A549 treated with GW870086 at 1 μM for 4 hours (cell line): ENCODE measurements at places on chromosomes 1 and 21. TPM values are rescaled to one million over a fixed set of nuclear protein-coding genes. Genes with fewer than 3 reads are reported as not detected.

OTUD7B gene
- 8.3 to 12.6 TPM (median 12.3 TPM) in 5 replicates for total RNA-seq

COL8A2 gene
- total RNA-seq = 0.07 to 0.19 TPM (median 0.10 TPM) in 5 replicates

CELA3A gene
- total RNA-seq = not detected in 5 replicates

MROH7 gene
- not detected in 5 replicates for total RNA-seq

PACC1 gene
- total RNA-seq = 16.8 to 21.5 TPM (median 18.0 TPM) in 5 replicates

C4BPA gene
- 0.46 to 0.77 TPM (median 0.54 TPM) in 5 replicates for total RNA-seq

OR2T2 gene
- not detected in 5 replicates for total RNA-seq

ZNF683 gene
- total RNA-seq = not detected in 5 replicates

GSTM1 gene
- total RNA-seq = not detected in 5 replicates

ANXA9 gene
- total RNA-seq = 0.71 to 1.3 TPM (median 0.99 TPM) in 5 replicates

MIXL1 gene
- not detected in 5 replicates for total RNA-seq

OPRD1 gene
- total RNA-seq = 0.02 TPM in 3 of 5 replicates, not detected in the others

C1orf210 gene
- total RNA-seq = not detected in 5 replicates

TENT5C gene
- total RNA-seq = 0.03 to 0.16 TPM (median 0.07 TPM) in 5 replicates

CGN gene
- 2.6 to 3.3 TPM (median 2.9 TPM) in 5 replicates for total RNA-seq

SH3BGR gene
- total RNA-seq = 0.46 to 1.3 TPM (median 0.60 TPM) in 5 replicates

CIART gene
- 0.97 to 2.4 TPM (median 1.3 TPM) in 5 replicates for total RNA-seq

MORC3 gene
- total RNA-seq = 4.5 to 9.8 TPM (median 6.8 TPM) in 5 replicates

TTC24 gene
- total RNA-seq = not detected in 5 replicates

KCNQ4 gene
- 0.21 to 0.43 TPM (median 0.29 TPM) in 5 replicates for total RNA-seq

CXADR gene
- total RNA-seq = 8.4 to 12.1 TPM (median 10.9 TPM) in 5 replicates

RAD54L gene
- 9.5 to 12.4 TPM (median 10.4 TPM) in 5 replicates for total RNA-seq

TPM3 gene
- 456 to 556 TPM (median 481 TPM) in 5 replicates for total RNA-seq

CRABP2 gene
- total RNA-seq = 7.8 to 14.9 TPM (median 8.6 TPM) in 5 replicates

RCSD1 gene
- total RNA-seq = 0.06 to 0.14 TPM in 2 of 5 replicates, not detected in the others

FNDC10 gene
- 5.4 to 8.5 TPM (median 8.1 TPM) in 5 replicates for total RNA-seq

SELP gene
- not detected in 5 replicates for total RNA-seq

IL19 gene
- not detected in 5 replicates for total RNA-seq

ADAMTSL4 gene
- total RNA-seq = 3.1 to 7.2 TPM (median 5.2 TPM) in 5 replicates

TMCO1 gene
- 152 to 174 TPM (median 165 TPM) in 5 replicates for total RNA-seq

TDRD5 gene
- total RNA-seq = 0.05 to 0.11 TPM (median 0.08 TPM) in 3 of 5 replicates, not detected in the others

NSUN4 gene
- 12.4 to 13.6 TPM (median 12.9 TPM) in 5 replicates for total RNA-seq

KRTAP21-2 gene
- not detected in 5 replicates for total RNA-seq

NTNG1 gene
- total RNA-seq = not detected in 5 replicates

LRRC39 gene
- total RNA-seq = 0.10 TPM in 1 of 5 replicates, not detected in the others

CD164L2 gene
- not detected in 5 replicates for total RNA-seq

TTC39A gene
- total RNA-seq = 1.4 to 2.7 TPM (median 1.8 TPM) in 5 replicates

MCOLN3 gene
- total RNA-seq = 2.9 to 4.7 TPM (median 3.6 TPM) in 5 replicates

SLAMF9 gene
- total RNA-seq = 0.25 to 1.3 TPM (median 0.82 TPM) in 5 replicates

VWA5B1 gene
- not detected in 5 replicates for total RNA-seq

KPRP gene
- 0.07 TPM in 1 of 5 replicates, not detected in the others for total RNA-seq

PCAT6 gene
- total RNA-seq = 2.4 to 3.9 TPM (median 3.3 TPM) in 5 replicates

TEKT2 gene
- not detected in 5 replicates for total RNA-seq

PIK3C2B gene
- total RNA-seq = 6.5 to 8.3 TPM (median 7.2 TPM) in 5 replicates

KLHDC9 gene
- 1.4 to 2.0 TPM (median 1.6 TPM) in 5 replicates for total RNA-seq

TTC22 gene
- total RNA-seq = 0.08 TPM in 1 of 5 replicates, not detected in the others

AMY1B gene
- not detected in 5 replicates for total RNA-seq

TBX15 gene
- 0.07 to 0.08 TPM in 2 of 5 replicates, not detected in the others for total RNA-seq

UBL4B gene
- not detected in 5 replicates for total RNA-seq

GREM2 gene
- total RNA-seq = 0.14 to 0.18 TPM (median 0.16 TPM) in 4 of 5 replicates, not detected in the other

ANGPTL3 gene
- not detected in 5 replicates for total RNA-seq

FAM151A gene
- 0.07 to 0.18 TPM (median 0.13 TPM) in 4 of 5 replicates, not detected in the other for total RNA-seq

SH2D2A gene
- total RNA-seq = 2.6 to 3.9 TPM (median 3.2 TPM) in 5 replicates

ATP1B1 gene
- 206 to 247 TPM (median 245 TPM) in 5 replicates for total RNA-seq
